Stimulated activated naive CD8-positive, alpha-beta T cell treated with anti-CD3 and anti-CD28 coated beads, Interleukin-15, Interleukin-2, amounts not matched to agents 100 U/mL and 50 U/mL, for 24 hours (primary cell): ENCODE measurements at places on chromosomes 16 and 17.

DNA sequence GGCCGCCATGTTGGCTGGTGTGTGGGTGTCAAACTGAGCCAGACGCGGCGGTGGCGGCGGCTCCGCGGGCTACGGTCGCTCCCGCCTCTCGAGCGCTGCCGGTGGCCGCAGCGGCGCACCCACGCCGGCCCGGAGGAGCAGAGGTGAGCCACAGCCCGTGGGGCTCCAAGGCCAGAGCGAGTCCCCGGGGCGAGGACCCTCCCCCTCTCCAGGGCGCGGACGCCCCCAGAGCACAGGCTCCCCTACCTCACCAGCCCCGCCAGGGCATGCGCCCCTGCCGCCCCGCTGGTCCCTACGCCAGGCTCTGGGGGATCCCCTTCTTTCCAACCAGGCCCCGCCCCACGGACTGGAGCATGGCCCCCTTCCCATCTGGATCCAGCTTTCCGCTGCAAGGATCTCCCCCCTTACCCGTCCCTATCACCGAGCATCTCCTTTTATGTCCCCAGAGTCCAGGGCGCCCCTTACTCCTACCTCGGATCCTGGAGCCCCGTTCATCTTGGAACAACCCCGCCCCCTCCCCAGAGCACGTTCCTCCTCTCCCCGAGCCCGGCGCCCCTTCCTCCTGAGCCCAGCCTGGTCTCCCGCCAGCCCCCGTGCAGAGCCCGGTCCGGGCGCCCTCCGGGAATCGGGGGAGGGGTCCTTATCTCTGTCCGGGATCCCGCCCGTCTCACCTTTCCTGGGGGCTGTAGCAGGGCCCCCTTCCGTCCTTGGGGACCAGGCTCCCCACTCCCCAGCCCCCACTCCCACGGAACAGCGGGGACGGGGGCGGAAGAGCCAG is 412 bp downstream of the EPN2 start:
- DNase-seq, result peak; percentile 48

- no peak for DNase-seq
Measured at GRCh38 chr16:8278031-8278580, 312.2 kb downstream of the TMEM114 start.

- DNase-seq, result no peak
Measured at GRCh38 chr17:21163101-21163500, 36.3 kb downstream of the DHRS7B start.

GRCh38 chr17:75340631-75341030 is 51.4 kb upstream of the SLC25A19 start:
- no peak for DNase-seq

- peak; percentile 79 for DNase-seq
Measured at GRCh38 chr17:39920218-39921210, 2.1 kb upstream of the GSDMB start.

DNA sequence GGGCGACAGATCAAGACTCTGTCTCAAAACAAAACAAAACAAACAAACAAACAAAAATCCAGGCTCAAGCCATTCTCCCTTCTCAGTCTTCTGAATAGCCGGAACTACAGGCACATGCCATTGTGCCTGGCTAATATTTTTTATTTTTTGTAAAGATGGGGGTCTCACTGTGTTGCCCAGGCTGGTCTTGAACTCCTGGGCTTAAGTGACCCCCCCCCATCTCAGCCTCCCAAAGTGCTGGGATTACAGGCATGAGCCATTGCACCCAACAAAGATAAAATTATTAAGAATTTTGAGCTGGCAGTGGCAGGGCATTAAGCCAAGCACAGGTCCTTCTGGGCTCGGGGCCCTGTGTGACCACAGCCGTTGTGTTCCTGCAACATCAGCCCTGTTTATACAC is 69.9 kb upstream of the CBX4 start:
- no peak for DNase-seq

DNA sequence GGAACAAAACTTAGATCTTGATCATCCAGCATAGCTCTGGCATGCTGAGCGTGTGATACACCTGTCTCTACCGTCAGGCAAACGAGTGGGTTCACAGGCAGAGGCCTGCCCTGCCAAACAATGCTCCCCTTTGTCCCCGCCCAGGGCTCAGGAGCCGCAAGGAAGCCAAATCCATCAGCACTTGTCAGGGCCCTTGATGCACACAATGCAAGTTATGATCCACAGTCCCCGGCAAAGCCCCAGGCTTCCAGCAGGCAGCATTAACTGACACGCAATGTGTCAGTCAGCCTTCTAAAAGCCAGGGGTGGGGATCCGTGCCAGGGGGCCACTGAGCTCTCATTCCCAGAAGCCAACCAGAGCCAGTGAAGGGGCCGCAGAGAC is 460.9 kb downstream of the SLC39A11 start:
- no peak for DNase-seq

DNA sequence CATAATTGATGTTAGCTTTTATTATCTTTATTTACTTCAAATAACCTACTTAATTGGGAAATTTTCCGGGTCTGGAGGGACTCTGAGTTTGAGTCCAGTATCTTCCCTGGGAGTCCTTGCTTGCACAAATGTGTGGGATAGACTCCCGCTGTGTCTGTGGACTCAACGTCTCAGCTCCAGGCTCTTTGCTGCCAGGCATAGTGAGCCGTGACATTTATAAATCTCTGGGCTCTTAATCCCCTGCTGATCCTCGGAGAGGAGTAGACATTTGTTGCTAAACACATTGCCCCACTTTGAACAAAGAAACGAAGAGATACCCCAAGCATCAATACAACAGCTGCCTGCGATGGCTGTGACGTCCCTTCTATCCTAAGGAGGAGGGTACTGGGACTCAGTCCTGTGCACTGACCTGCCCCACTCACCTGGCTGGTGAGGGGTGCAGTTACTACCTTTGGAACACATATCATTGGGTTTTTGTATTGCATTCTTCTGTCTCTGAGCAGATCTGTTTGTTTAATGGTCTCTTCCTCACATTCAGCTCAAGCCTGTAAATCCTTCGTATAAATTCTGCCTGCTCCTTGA is 316.9 kb downstream of the HAPSTR1 start:
- DNase-seq, result no peak

GRCh38 chr17:3529817-3530741 is 27.5 kb downstream of the TRPV3 start:
- no peak for DNase-seq

- DNase-seq, result no peak
Measured at GRCh38 chr17:2008332-2009126, 16.6 kb downstream of the RTN4RL1 start.

DNA sequence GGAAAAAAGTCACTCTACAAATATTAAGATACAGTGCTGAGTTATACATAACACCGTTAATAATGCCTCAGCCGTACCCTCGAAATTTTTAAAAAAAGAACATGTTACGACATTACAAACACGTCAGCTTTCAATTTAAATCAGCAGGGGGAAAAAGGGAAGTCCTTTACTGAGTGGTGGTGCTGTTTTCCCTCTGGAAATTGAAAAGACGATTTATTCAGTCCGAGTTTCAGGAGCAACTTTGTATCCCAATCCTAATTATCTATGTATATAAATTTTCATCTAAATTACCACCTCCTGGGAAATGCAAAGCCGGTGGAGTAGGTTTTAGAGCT is 1.3 kb downstream of the NETO2 start:
- no peak for DNase-seq

GRCh38 chr17:6695565-6695964 is 17.6 kb downstream of the SLC13A5 start:
- no peak for DNase-seq

- DNase-seq, result no peak
Measured at GRCh38 chr16:67157892-67158635, 1.6 kb downstream of the TRADD start.

- DNase-seq, result no peak
Measured at GRCh38 chr17:44887971-44888954, 11.0 kb downstream of the EFTUD2 start.

DNA sequence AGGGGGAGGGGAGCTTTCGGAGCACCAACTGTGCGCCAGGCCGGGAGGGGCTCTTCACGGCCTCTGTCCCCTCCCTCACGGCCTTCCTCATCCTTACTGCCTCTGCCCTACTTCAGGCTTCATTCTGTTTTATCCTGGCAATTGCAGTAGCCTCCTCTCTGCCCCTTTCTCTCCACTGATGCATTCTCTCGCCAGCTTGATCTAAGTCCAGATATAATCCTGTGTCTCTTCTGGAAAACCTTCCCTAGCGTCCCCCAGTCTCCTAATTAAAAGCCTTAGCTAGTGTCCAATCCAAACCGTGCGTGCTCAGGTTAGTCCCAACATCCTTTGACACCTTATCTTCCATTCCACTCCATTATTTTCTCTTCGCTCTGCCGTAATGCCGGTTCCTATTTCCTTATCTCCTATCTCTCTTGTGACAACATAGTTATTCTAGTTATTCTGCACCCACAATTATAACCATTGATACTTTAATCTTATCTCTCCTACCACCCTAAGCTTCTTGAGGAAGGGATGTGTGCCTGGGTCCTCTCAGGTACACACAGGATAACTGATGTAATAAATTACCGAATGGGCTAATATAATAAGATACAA is 869 bp downstream of the ZNF48 start:
- no peak for DNase-seq

DNA sequence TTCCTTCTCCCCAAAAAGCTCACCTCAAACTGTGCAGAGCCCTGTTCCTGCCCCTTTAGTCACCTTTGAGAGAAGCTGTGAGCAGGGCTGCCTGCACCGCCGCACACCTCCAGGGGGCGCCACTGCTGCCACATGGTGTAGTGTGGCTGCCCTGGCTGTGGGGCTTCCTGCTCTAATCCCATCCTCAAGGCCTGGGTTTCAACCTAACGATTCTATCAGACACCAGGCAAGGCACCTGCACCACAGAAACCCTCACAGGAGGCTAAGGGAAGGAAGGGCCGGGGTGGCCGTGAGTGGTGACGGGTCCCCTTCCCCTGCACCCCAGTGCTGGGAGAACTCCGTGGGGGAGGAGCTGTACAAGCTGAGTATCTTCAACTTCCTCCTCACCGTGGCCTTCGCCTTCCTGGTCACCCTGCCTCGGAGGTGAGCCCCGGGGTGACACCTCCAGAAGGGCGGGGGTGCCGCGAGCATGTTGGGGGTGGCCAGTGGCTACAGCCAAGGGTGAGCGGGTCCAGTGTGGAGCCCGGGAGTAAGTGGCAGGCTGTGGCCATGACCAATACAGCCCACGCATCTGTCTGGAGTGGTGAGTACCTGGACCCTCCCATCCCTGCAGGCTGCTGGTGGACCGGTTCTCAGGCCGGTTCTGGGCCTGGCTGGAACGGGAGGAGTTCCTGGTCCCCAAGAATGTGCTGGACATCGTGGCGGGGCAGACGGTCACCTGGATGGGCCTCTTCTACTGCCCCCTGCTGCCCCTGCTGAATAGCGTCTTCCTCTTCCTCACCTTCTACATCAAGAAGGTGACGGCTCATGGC is 7.0 kb downstream of the TMC8 start:
- peak; percentile 72 for DNase-seq

GRCh38 chr17:76075364-76076145 is 974 bp downstream of the GALR2 start:
- DNase-seq, result no peak

GRCh38 chr16:8730335-8730915 is 56.0 kb downstream of the ABAT start:
- DNase-seq, result no peak

GRCh38 chr17:81500047-81500446 is 12.6 kb downstream of the ACTG1 start:
- DNase-seq, result no peak

- no peak for DNase-seq
Measured at GRCh38 chr17:40310882-40311391, 2.0 kb downstream of the RARA start.

DNA sequence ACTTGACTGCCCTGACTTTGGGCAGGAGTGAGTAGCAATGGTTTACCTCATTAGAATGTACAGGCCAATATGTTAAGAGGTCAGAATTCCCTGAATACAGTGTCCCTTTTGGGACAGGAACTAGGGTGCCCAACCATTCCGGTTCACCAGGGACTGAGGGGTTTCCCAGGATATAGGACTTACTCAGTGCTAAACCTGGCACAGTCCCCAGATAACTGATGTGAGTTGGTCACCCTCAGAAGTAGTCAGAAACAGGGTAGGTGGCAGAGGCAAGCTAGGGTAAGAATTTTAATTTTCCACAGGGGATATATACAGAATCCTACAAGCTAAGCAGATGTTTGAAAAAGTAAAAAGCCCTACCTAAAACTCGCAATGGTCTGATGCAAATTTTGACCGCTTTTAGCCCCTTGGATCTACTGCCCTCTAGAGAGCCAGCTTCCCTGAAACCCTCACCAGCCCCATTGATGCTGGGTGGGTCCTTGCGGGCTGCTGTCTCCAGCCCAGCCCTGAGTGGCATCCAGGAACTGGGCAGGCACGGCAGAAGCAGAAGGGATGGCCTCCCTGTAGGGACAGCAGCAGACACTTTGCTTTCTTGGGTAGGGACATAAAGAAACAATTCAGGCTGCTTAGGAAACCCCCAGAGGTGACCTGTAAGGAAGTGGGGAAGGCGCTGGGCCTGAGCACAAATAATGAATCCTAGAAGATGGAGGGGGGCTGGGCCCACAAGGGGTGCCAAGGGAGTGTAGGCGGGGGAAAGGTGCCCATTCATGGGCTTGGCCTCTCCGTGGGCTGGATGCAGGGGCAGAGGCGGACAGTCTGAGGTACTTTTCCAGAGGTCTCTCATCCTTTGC is 434.8 kb downstream of the SLC39A11 start:
- no peak for DNase-seq

DNA sequence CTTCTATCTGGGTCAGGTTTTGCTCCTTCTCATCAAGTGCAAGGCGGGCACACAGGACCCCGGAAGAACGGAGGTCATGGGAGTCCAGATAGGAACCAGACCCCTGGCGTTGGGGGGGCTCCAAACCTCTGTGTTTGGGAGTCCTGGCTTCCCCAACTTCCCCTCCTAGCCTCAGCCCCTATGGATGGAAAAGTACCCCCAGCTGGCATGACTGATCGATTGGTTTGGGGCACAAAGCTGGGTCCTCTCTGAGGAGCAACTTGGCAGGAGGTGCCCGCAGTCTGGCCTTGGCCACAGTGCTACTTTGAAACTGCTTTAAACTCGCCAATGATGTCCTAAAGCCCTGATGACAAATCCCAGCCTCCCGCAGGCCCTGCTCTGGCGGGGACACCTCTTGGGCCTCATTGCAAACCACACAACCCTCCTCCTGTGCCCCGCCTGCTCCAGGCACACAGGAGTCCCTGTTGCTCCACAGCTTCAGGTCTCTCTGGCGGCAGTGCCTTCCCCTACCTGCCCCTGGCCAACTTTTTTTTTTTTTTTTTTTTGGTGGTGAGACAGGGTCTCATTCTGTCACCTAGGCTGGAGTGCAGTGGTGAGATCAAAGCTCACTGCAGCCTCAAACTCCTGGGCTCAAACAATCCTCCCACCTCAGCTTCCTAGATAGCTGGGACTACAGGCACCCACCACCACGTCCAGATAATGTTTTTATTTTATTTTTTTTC is 38.0 kb upstream of the SNN start:
- DNase-seq, result no peak

GRCh38 chr16:16109453-16110110 is 113.7 kb downstream of the ABCC6 start:
- DNase-seq, result no peak
